ENCODE measurements at places on chromosomes 6 and 20.
A peak's percentile ranks its signal among the peaks of the same experiment; 100 is the strongest.

- DNase-seq, result no peak
Observed at GRCh38 chr6:64811119-64811518, 895.9 kb downstream of the EYS start.

DNA sequence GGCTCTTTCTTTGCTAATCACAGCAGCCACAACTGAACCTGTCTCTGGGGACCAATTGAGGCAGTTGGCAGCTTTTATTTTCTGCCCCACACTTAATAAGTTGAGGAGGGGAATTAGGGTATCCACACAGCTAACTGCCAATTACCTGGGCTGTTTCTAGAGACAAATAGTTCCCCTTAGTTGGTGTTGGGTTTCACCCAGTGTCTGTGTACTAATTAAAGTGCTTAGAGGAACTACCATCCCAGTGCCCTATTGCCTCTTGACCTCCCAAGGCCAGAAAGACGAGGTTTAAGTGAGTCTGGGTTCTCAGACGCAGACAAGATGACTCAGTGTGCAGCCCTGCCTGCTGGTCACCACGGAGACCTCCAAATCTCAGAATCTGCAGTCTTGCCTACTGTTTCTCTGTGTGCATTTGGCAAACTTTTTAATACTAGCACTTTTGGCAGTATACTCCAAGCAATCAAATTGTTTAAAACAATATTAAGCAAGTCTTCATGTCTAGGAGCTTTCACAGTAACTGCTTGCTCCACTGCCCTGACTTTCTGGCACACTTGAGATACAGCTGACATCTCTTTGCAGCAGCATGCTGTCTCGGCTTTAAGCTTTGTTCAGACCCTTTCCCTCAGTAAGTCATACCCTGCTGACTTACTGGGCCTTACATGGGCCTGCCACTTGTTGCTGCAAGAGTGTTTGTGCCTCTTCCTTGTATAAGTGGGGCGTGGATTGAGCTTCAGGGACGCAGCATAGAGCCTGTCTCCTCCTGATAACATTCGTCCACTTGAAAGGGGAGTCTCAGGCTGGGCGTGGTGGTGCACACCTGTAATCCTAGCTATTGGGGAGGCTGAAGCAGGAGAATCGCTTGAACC is 31.9 kb downstream of the STK35 start:
- DNase-seq, result peak; percentile 57

GRCh38 chr6:69732640-69733039 is 64.2 kb downstream of the LMBRD1 start:
- DNase-seq, result no peak

- no peak for DNase-seq
Observed at GRCh38 chr6:22099231-22099630, 197.6 kb downstream of the PRL start.

GRCh38 chr6:14190929-14191224 is 73.3 kb downstream of the CD83 start:
- DNase-seq, result no peak

Measured in ELF-1 (cell line).